Spinal cord (tissue), 10 donors: ENCODE measurements at places on chromosomes 2 and 18. TPM values are rescaled to one million over a fixed set of nuclear protein-coding genes. Genes with fewer than 3 reads are reported as not detected.

ASB18 gene
- 0.06 TPM for polyA plus RNA-seq

TCF23 gene
- 0.14 TPM for polyA plus RNA-seq

MSTN gene
- 1.8 TPM for polyA plus RNA-seq

CHST9 gene
- polyA plus RNA-seq, result 5.4 TPM

UGT1A9 gene
- not detected for polyA plus RNA-seq

IHH gene
- polyA plus RNA-seq, result 0.59 TPM

SLC35F6 gene
- 23.4 TPM for polyA plus RNA-seq

ABCG8 gene
- polyA plus RNA-seq, result 1.7 TPM

QPCT gene
- 25.6 TPM for polyA plus RNA-seq

BUB1 gene
- polyA plus RNA-seq, result 13.2 TPM

RGPD4 gene
- polyA plus RNA-seq, result 0.14 TPM

GREB1L gene
- polyA plus RNA-seq, result 4.6 TPM

CRYGD gene
- polyA plus RNA-seq, result 4.9 TPM

CHRNG gene
- 0.35 TPM for polyA plus RNA-seq
